Chondrocyte (in vitro differentiated cells): ENCODE measurements at places on chromosomes 5 and 9.

- DNase-seq: no peak
Observed at GRCh38 chr5:106545325-106545724, 1125.4 kb downstream of the EFNA5 start.

DNA sequence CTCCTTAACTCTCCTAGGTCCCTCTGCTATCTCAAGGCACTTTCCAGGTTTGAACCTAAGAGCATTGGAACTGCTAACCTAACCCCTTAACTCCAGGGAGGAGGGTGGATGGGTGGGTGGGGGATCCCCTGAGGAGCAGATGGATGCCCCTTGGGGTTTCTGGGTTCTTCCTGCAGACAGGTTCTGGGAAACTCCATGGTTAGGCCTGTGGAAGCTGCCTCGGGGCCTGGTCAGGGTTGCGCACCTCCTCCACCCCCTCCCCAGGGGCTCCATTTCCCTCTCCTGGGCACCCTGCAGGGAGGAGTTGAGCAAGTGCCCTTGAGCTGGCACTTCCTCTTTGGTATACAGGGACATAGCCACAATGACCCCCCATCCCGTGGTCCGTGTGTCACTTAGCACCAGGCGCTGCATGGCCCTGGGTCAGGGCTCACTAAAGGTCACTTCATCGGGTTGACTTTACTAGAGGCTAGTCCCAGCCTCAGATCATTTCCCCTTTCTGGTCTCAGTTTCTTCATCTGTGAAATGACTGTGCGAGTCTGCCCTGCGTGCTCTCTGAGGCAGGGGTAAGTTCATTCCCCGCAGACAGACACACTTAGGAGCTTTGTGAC is 16.0 kb downstream of the CXXC5 start:
- no peak for DNase-seq

DNA sequence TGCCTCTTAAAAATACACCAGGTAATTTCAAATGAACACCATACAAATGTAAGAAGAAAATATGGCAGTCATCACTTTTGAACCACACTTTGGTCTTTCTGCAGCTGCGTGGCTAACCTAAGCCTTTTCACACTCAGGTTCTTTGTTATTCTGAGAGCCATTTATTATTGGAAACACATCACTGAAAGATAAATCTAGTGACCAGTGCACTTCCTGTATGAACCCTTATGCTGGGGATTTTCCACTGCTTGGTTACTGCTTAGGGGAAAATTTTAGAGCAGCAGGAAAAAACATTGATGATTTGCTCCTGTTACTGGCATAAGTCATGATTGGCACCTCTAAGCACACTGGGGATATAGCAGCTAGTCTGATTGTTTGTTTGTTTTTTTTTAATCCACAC is 58.6 kb upstream of the RANBP3L start:
- no peak for DNase-seq

- no peak for DNase-seq
Observed at GRCh38 chr9:115746496-115746895, 407.1 kb upstream of the PAPPA start.

DNA sequence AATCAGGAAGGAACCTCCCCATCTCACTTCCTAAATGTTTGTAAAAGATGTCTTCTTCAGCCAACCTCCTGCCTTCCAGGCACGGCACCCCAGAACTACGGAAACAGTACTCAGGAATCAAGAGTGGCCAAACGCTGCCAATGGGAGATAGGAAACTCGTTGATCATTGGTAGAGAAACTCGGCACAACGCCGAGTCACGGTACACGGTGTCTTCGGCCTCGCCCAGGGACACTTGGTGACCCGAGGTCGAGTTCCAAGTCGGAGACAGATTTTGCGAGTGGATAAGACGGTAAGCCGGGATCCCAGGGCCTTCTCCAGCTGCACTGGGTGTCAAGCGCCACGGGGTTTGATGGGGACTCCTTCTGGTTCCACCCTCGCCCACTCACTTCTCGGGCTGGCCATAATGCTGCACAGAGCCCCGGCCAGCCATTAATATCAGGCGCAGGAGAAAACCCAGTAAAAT is 343 bp downstream of the KIAA0825 start:
- no peak for DNase-seq

- no peak for DNase-seq
Observed at GRCh38 chr9:91496351-91496750, 72.7 kb upstream of the NFIL3 start.

- no peak for DNase-seq
Observed at GRCh38 chr9:120941046-120941770, 14.6 kb upstream of the TRAF1 start.

GRCh38 chr5:167511-167910 is 23.8 kb upstream of the LRRC14B start:
- peak; percentile 83 for DNase-seq

DNA sequence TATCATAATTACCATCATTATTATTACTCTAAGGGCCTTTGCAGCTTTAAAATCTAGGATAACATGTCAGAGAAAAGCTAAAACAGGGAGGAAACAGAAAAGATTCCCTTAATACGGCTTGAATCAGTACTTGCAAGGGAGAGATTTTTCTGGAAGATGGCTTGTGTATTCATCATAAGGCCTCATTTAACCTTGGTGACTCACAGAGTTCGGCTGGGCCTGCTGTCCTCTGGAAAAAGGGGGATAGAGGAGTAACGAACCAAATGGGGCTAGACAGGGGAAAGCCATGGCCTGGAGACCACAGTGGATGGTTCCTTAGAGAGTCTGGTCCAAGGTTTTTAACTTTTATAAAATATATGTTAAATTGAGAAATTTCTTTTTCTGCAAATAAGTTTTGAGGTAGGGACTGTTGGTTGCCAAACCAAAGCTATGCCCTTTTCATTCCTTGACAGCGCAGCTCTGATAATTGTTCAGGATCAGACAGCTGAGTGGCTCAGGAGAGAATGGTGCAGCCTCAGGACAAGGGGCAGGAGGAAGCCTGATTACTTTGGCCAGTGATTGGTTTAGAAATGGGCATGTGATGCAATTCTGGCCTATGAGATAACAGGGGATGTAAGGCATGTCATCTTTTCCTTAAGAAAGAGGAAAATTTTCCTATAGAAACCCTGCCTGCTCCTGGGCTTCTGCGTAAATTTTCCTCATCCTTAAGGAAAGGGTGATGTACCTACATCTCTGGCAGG is 25.6 kb upstream of the GSN start:
- DNase-seq: no peak

- no peak for DNase-seq
Observed at GRCh38 chr9:133224762-133225161, 15.7 kb upstream of the OBP2B start.

- DNase-seq: no peak
Observed at GRCh38 chr5:67089200-67089725, 107.3 kb downstream of the CD180 start.

DNA sequence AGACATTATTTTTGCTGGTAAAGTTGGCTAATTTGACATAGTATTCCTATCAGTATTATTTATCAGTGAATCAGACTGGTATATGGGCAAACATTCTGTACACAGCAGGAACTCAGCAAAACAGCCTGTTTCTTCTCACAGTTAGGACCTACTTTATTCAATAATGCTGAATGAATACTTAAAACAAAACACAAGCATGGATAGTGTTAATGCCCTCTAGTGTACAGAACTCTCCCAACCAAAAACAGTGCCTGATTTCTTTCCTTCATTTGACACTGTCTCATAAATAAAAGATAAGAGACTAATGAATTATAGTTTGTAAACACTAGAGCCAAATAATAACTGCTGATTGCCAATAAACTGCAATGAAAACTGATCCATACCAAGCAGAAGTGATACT is 1113.3 kb downstream of the PTPRD start:
- no peak for DNase-seq

- DNase-seq: no peak
Observed at GRCh38 chr9:112072721-112073638, 102.1 kb downstream of the SUSD1 start.

- no peak for DNase-seq
Observed at GRCh38 chr5:83785176-83785668, 64.6 kb upstream of the HAPLN1 start.

- no peak for DNase-seq
Observed at GRCh38 chr5:77993141-77993854, 217.2 kb upstream of the TBCA start.

GRCh38 chr5:73472116-73472515 is 23.5 kb upstream of the FOXD1 start:
- no peak for DNase-seq

GRCh38 chr9:37324691-37325490 is 97.6 kb upstream of the GRHPR start:
- no peak for DNase-seq

DNA sequence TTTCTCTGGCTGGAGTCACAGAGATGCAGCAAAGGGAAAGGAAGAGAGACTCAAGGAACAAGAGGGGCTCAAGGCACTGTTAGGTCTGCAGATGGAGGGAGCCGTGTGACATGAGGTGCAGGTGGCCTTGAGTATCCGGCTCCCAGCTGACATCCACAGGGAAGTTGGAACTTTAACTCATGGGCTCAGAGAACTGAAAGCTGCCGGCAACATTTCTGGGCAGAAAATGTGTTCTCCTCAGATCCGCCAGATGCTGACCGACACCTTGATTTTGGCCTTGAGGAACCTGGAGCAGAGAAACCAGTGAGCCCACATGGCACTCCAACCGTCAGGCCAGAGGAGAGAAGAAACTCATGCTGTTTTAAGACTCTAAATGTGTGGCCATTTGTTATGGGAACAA is 258.1 kb upstream of the IRX2 start:
- peak; percentile 4 for DNase-seq

- DNase-seq: no peak
Observed at GRCh38 chr5:154086146-154086545, 47.4 kb downstream of the MFAP3 start.

- no peak for DNase-seq
Observed at GRCh38 chr9:29228558-29228957, 1655.3 kb upstream of the C9orf72 start.

- no peak for DNase-seq
Observed at GRCh38 chr9:136100700-136101614, 5.9 kb upstream of the NACC2 start.

- no peak for DNase-seq
Observed at GRCh38 chr9:85020791-85021190, 351.3 kb downstream of the NTRK2 start.

- no peak for DNase-seq
Observed at GRCh38 chr5:142253938-142254337, 70.9 kb downstream of the SPRY4 start.

GRCh38 chr9:122340161-122340560 is 30.7 kb upstream of the PTGS1 start:
- DNase-seq: no peak

GRCh38 chr5:80917631-80918030 is 42.5 kb upstream of the RASGRF2 start:
- no peak for DNase-seq

DNA sequence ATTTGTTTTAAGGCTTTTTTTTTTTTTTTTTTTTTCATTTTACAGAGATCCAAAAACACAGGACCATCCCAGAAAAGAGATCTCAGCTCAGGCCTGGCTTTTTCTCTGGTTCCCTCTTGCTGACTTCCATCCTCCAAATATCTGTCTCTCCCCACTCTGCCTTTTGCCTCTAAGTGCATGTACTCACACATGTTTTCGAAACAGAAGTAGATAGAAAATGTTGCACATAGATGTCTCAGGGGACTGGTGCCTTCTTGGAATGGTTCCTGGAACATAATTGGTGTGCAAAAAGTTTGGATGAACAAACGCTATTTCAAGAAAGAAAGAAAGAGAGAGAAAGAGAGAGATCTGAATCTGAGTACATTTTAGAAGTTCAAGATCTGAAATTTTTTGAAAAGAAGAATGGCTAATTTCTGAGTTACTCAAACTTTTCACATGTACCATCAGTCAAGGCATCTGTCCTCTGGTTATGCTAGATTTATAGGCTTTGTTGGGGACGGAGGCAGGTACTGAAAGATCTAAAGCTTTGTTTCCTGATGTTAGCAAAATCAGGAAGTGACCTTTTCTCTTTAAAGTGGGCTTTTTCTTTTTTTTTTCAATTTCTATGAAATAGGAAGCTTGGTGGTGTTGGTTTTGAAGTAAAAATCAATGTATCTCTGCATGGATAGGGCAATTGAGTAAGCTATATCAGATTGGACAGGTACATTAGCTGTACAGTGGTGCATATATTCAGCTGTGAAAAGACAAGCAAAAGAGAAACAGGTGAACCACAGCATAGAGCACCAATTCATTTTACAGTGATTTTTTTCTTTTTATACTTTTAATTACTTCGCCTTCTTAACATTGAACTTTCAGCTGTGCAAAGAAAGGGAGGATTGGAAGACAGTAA is 8.5 kb upstream of the TNFSF8 start:
- no peak for DNase-seq

GRCh38 chr5:54457094-54457862 is 1.8 kb downstream of the HSPB3 start:
- DNase-seq: no peak

DNA sequence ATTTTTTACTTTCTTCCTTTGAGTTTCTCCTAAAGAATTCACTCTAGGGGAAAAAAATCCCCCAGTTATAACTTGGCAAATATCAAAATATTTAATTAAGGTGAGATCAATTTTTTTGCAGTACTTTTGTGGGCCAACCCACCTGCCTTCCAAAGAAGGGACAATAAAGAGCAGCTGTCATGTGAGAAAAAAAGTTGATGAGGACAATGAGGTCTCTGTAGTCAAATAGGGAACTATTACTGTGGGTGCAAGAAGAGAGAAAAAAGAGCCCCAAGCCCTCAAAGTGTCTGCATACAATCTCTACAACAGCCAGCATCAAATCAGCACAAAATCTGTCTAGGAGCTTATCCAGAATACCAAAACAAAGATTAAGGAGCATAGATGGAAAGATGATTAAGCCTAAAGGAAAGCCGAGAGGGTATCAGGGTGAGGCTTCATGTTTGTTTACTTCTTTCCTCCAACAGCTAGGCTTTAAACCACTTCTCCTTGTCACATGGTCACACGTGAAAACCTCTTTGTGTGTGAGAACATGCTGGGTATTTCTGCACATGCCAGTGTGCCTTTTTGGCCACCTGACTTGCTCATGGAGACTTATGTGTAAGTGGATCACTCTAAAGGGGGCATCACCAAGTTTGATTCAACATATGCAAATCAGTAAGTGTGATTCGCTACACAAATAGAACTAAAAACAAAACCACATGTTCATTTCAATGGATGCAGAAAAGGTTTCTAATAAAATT is 19.2 kb upstream of the FYB1 start:
- DNase-seq: no peak

DNA sequence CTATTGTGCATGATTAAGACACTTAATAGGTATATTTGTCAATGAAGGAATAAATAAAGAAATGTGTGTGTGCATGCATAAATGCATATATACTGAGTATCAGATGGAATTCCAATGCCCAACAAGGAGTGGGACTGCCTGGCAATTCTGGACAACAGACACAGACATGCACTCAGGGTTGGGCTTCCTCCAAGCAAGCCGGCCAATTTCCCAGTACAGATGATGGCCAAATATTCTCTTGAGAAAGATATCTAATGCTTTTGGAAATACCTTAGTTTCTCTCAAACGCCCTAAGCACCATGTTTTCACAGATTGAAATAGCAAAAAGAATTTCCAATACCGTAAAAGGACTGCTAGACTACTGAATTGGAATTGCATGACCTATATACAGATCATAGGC is 11.1 kb downstream of the FTMT start:
- DNase-seq: no peak

GRCh38 chr5:9166202-9167112 is 379.4 kb downstream of the SEMA5A start:
- DNase-seq: no peak

GRCh38 chr9:124808246-124808956 is 31.5 kb downstream of the OLFML2A start:
- DNase-seq: no peak
